ENCODE measurements at places on chromosomes 11 and 22. TPM values are rescaled to one million over a fixed set of nuclear protein-coding genes. Genes with fewer than 3 reads are reported as not detected.

The OAF gene
- polyA plus RNA-seq = 30.5 TPM

The NAV2 gene
- polyA plus RNA-seq = 1.8 TPM

The NRIP3 gene
- 0.33 TPM for polyA plus RNA-seq

The FADD gene
- 13.9 TPM for polyA plus RNA-seq

The HPX gene
- 0.31 TPM for polyA plus RNA-seq

The ASCL2 gene
- polyA plus RNA-seq = 0.81 TPM

The P4HA3 gene
- 0.28 TPM for polyA plus RNA-seq

The RASGRP2 gene
- polyA plus RNA-seq = 7.2 TPM

The WBP2NL gene
- polyA plus RNA-seq = 1.2 TPM
